Activated naive CD8-positive, alpha-beta T cell treated with anti-CD3 and anti-CD28 coated beads for 36 hours (primary cell): ENCODE measurements at places on chromosomes 7 and 10. TPM values are rescaled to one million over a fixed set of nuclear protein-coding genes. Genes with fewer than 3 reads are reported as not detected.

DNA sequence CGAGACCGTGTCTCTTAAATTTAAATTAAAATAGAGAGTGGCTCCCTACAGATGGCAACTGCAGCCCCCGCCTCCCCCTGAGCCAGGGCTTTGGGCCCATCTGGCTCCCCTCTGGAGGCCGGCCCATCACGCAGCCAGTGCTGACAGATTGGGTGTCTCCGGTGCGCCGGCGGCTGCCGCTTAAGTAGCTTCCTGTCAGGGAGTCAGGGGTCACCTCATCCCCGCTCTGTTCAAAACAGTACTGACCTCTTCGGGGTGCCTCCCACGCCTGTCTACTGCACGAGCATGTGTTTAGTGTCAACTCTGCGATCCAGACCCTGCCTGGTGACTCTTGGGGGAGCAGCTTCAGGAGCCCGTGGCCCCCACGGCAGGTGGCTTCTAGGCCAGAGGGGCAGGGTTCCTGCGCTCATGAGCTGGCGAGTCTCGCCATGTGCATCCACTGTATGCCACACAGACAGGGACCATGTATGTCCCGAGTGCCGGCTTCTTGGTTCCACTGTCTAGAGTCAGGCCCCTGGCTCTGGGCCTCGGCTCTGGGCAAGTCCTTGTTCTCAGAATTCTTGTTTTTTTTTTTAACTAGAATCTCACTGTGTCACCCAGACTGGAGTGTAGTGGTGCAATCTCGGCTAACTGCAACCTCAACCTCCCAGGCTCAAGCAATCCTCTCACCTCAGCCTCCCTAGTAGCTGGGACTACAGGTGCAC is 36.1 kb downstream of the KCTD7 start:
- H3K36me3 ChIP-seq: peaks cover 9% of the 10 kb centered on the region
- no peak overlapping the region for H3K27ac ChIP-seq
- H3K4me1 ChIP-seq: peaks cover 6% of the 10 kb centered on the region

- H3K27me3 ChIP-seq: peaks cover 63% of the 10 kb centered on the region
- H3K4me1 ChIP-seq: peaks cover 9% of the 10 kb centered on the region
- no peaks in the 10 kb centered on the region for H3K36me3 ChIP-seq
- DNase-seq: no peak
Observed at GRCh38 chr7:94655126-94655847, 646 bp downstream of the SGCE start.

ELAPOR2 gene
- 1.6 TPM for total RNA-seq

SPDYE1 gene
- not detected for total RNA-seq

DNA sequence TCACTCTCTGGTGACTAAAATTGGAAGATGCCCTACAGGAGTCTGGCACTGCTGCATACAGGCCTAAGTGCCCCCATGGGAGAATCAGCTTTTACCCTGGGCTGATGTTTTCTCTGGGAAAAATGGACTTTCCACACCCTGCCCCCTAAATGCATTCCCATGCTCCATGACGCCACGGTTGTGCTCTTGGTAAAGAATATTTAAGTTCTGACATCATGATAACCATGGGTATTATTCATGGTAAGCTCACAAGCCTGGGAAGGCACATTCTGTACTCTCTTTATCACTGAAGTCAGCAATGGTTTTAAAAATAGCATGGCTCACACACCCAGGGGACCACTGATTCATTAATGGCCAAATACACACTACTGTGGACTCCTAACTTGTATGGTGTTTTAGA is 43.4 kb downstream of the HIPK2 start:
- peaks cover 12% of the 10 kb centered on the region for H3K36me3 ChIP-seq
- H3K4me1 ChIP-seq: peaks cover 47% of the 10 kb centered on the region
- no peak for DNase-seq
- no peak overlapping the region for H3K27ac ChIP-seq
